ENCODE measurements at places on chromosomes 7 and 10.
A peak's percentile ranks its signal among the peaks of the same experiment; 100 is the strongest.

GRCh38 chr10:70613941-70614340, 11.4 kb upstream of the PRF1 start:
- DNase-seq, result no peak

DNA sequence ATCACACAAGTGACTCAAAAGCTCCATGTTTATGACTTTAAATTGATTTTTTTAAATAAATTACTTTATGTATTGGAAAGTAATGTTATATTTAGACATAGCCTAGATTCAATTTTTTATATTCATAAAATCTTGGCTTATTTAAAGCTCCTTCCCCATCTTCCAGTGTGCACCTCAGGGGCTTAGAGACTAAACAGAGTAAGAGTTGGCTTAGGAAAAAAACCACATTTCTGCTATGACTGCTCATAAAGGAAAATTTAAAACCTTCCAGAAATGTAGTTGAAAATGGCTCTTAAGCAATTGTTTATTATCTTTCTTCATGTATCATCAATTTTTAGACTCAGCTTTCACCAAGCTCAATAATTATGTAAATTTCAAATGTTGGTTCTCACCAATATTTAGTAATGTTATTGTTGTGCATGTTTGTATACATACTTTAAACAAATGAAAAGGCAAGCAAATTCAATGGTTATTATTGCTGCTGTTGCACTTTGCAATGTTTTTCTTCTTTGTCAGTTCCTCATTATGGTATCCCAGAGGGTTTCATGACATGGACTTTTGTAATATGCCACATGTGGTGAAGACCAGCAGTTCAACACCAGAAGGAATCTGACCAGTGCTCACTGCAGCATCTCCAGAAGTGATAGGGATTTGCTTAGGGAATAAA, 700.1 kb upstream of the ANKRD30A start:
- no peak for DNase-seq

DNA sequence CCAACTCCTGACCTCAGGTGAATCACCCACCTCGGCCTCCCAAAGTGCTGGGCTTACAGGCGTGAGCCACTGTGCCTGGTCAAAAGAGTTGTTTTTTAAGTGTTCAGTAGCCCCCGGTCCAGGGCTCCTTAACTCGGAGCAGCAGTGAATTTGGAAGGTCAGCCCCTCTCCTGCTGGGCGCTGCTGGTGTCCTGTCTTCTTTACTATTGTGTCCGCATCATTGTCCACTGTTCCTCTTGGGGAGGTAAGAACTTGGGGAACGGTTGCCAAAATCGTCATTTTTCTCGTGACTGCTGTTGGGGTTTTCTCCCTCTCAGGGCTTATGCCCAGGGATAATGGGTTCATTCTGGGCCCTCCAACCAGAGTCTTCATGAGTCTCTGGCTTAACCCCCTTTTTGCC, 46.7 kb downstream of the CAMK1D start:
- DNase-seq, result no peak

DNA sequence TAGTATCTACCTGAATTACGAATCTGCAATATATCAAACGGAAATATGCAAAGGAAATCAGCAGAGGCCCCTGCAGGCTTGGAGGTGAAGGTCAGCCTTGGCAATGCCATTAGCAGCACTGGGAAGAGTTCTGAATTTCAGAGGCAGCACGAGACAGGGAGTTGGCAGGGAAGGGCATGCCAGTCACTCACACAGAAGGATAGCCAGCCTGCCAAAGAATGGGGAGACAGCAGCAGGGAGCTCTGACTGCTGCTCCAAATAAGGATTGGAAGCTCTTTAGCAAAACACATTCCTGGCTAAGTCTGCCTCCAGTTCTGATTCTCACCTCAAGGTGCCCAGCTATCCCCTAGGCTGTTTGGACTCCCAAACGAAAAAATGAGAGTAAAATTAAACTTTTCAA, 188.0 kb downstream of the PDE1C start:
- DNase-seq, result no peak

- no peak for DNase-seq
Measured at GRCh38 chr10:131641231-131641630, 259.6 kb upstream of the PPP2R2D start.

GRCh38 chr7:44226396-44226753, 25.6 kb downstream of the YKT6 start:
- DNase-seq, result no peak

DNA sequence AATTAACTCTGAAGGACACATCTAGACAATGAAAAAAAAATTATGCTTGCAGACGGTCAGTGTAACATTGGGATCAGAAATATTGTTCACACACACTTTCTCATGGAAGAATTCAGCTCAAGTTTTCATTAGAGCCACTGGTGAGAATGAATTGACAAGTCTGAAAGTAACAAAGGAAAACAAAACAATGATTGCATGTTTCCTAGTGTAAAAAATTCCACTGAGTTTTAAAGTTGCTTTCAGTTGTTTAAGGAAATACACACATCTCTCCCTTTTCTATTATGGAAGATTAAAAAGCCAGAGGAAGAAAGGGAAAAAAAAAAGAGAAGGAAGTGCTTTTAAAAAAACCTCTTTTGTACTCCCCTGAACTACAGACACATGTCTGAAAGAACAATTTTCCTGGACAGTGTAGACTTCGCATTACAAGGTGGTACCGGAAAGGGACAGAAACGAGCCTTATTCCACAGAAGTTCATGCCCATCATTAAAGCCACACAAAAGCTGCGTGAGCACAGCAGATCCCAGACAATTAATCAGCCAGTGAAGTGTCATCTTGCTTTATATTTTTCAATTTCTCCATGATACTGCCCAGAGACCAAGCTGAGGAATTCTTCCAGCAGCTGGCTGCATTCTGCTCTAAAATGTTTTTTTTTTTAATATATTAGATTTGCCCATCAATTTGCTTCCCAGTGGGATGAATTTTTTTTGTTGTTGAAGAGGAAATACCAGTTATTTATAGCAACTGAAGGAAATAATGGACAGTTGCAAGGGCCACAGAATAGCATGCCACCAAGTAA, 294.8 kb downstream of the DOCK4 start:
- no peak for DNase-seq

GRCh38 chr10:62960416-62960815, 144.2 kb upstream of the EGR2 start:
- no peak for DNase-seq

- DNase-seq, result no peak
Measured at GRCh38 chr7:41312235-41312634, 390.7 kb downstream of the INHBA start.

DNA sequence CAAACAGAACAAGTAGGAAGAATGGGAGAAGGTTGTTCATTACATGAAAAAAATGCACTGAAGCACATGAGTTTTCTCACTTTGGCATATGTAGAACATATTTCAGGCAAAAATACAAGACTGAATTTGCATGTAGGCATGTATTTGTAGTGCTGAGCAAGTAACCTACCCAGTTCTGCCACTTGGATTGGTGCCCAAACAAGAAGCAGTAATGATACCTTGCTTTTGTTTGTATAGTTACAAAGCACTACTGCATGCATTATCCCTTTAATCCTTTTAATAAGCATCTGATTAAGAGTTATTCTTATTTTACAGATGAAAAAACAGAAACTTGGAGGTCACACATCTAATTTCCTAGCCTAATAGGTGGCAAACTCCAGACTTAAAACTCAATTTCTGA, 23.1 kb upstream of the CTTNBP2 start:
- no peak for DNase-seq

GRCh38 chr7:121301446-121302213, 27.2 kb upstream of the WNT16 start:
- DNase-seq, result no peak

- DNase-seq, result no peak
Measured at GRCh38 chr10:3563298-3563697, 221.7 kb downstream of the KLF6 start.

DNA sequence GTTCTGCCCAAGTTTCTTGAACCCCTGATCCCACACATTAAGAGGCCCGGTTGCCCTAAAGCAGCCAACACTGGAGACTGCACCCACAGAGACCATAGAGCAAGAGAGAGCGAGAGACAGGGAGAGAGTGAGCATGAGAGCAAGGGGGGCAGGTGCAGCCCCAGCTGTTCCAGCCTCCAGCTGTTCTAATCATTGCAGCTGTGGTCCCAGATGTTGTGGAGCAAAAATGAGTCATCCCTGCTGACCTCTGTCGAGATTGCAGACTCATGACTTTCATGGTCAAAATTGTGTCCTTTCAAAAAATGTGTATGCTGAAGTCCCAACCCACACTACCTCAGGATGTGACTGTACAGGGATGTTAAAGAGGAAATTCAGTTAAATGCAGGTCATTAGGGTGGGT, 143.9 kb upstream of the FRMD4A start:
- no peak for DNase-seq

- DNase-seq, result no peak
Measured at GRCh38 chr10:103923502-103923901, 5.5 kb upstream of the STN1 start.

- DNase-seq, result no peak
Measured at GRCh38 chr10:63441404-63441803, 24.4 kb downstream of the JMJD1C start.

GRCh38 chr7:98862716-98863420, 6.9 kb downstream of the TMEM130 start:
- no peak for DNase-seq

DNA sequence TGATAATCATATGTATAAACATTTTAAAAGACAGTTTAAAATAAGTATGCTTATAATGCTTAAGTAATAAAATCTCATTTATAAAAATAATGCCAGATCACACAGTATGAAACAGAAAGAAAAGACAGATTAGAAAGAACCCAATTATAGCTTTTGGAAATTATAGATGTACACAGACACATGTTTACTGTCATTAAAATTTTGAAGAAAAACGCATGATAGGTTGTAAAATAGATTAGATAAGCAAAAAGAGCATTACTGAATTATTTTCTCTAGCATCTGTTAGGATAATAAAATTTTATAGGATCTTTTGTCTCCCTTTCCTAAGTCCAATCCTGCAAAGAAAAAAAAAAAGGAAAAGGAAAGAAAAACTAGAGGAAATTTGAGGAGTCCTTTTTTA, 1107.3 kb upstream of the LRRN3 start:
- no peak for DNase-seq

DNA sequence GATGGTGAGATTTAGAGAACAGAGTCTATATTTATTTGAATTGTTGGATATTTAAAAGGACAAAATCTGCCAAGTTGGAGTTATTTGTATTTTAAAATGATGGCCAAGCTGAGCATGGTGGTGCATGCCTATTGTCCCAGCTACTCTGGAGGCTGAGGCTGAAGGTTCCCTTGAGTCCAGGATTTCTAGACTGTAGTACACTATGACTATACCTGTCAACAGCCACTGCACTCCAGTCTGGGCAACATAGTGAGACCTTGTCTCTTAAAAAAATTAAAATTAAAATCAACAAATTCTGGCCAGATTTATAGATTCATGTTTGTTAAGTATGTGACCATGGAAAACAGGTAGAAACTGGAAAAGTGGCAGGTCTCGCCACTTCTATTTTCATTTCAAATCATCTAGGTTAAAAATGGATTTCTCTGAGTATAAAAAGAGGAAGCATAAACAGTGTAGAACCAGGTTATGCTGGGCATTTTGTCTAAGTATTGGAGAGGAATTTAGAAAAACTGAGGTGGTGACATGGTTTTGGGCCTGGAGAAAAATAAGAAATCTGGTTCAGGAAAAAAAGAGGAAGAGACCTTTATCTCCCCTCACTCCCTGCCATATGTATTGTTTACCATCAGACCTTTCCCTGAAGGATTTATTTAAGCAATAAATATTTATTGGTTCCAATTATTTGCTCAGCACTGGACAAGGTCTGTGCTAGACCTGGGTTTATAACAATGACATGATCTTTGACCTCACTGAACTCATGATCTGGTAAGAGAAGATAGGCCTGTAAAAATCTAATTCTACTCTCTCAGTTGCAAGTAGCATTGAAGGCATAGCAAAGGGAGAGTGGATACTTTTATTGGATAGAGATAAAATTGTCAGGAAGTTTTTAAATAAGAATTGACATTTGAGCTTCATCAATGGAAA, 134.2 kb downstream of the TSPAN12 start:
- no peak for DNase-seq

- DNase-seq, result no peak
Measured at GRCh38 chr10:11499425-11500071, 111.9 kb downstream of the USP6NL start.

GRCh38 chr7:134308548-134308947, 8.2 kb downstream of the SLC35B4 start:
- no peak for DNase-seq

DNA sequence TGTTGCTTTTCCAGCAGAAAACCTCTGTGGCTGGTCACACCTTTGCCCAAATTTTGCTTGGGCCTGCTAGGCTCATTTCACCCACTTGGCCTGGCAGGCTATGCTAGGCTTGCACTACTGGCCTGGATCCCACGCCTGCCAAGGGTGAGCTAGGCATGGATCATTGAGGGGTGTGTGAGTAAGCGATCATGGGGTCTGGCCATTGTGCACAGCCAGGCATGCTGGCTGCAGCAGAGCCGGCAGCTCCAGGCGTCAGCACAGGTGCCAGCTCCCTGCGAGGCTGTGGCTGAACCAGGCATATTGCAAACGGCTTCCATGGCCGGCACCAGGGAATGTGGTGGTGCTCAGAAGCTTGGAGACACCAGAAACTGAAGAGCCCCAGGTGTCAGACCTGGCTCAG, 19.2 kb downstream of the CFAP70 start:
- no peak for DNase-seq

- DNase-seq, result no peak
Measured at GRCh38 chr7:142809671-142810070, 38.9 kb downstream of the PRSS2 start.

GRCh38 chr10:99658622-99659030, 683 bp upstream of the ENTPD7 start:
- DNase-seq, result no peak

- DNase-seq, result no peak
Measured at GRCh38 chr10:5854131-5854475, 35.6 kb downstream of the ANKRD16 start.

GRCh38 chr10:76036111-76036940, 604.9 kb downstream of the LRMDA start:
- DNase-seq, result peak; percentile 22

DNA sequence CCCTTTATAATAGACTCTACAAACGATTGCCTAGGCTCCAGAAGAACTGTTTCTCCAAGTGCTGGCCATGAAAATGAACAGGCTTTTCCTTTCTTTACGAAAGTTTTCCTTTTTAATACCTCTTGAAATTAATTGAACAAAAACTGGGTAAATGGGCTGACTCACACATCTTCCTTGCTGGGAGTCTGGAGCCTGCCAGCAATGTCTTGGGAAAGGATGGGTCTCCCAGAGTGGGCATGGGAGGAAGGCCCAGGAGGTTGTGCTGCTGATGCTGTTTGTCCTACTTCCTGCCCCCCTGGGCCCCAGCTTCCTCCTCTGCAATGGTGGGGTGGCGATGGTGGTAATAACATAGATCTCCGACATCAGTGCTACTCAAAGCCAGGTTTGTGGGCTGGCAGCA, 174.1 kb downstream of the RPS24 start:
- no peak for DNase-seq

- no peak for DNase-seq
Measured at GRCh38 chr7:124716894-124717293, 48.7 kb downstream of the GPR37 start.

All from skeletal muscle cell (primary cell).